ENCODE measurements at places on chromosomes 13 and 19.

- no peak for DNase-seq
Observed at GRCh38 chr13:109389892-109390345, 396.5 kb downstream of the IRS2 start.

DNA sequence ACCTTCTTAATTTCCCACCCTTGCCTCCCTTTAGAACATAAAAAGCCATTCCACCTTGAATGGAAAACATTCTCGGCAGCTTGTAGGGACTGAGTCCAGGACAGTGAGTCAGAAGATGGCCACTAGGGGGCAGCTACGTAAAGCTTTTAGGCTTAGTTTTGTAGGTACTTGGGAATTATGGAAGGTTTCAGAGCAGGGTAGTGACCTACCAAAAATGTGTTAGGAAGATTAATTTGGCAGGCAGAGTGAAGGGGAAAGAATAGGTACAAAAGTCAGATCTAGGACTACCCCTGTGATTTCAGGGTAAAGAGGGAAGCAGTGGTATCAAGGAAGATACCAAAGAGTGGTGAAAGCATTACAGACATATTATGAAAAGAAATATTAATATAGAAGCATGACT, 198.4 kb downstream of the NDFIP2 start:
- peak; percentile 72 for DNase-seq

DNA sequence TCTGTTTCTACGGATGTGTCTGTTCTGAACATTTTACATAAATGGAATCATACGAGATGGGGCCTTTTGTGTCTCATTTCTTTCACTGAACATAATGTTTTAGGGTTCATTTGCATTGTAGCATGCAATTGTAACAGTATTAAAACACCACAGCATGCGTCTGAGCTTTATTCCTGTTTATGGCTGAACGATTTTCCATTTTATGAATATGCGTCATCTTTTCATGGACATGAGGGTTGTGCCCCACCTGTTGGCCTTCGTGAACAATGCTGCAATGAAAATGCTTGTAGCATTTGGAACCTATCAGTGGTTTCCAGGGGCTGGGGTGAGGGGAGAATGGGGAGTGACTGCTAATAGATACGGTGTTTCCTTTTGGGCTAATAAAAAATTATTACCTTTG, 5.1 kb downstream of the OR10H1 start:
- DNase-seq: no peak

DNA sequence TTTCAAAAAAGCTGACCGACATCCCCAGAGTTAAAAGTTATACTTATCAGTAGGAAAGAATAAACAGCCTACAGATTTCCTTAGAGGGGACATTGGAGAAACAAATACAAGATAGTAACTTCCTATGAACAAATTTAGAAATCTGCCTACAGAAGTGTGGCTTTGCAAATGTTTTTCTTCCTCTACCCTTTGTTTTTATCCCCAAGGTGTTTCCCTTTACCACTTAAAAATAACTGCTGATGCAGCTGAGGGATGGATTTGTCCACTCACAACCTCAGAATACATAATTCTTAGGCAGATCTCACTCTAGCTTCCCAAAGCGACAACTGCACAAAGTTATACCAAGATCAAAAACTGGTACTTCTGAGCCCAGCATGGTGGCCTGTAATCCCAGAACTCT, 20.9 kb downstream of the MED4 start:
- no peak for DNase-seq

DNA sequence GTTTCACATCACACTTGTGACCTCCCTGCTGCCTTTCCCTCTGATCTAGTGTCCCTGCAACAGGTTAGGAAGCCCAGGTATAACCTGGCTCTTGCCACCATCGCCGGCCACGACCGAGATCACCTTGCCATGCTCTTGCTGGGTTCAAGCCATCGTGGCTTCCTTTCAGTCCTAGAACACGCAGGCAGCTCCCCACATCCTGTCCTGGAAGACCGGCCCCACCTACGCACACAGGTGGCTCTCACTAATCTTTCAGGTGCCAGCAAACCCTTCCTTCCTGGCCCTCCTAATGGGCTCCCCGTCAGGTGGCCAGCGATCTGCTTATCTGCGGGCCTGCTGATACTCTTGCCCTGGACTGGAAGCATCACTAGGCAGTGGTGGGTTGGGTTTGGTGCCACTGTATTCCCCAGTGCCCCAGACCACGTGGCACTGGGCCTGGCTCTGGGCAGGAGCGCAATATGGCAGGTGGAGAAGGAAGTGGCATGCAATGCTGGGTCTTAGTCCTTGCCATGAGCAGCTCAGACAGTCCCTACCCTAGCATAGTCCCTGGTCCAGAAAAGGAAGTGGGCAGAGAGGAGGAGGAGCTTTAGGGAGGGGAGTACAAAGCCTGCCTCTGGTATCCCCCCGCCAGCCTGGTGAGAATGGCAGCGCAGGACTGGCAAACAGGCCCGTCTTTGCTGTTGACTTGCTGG, 11.8 kb downstream of the PPP1R37 start:
- no peak for DNase-seq

- no peak for DNase-seq
Observed at GRCh38 chr19:43747557-43748204, 7.1 kb downstream of the SMG9 start.

- DNase-seq: no peak
Observed at GRCh38 chr19:11617180-11618062, 20.1 kb downstream of the ZNF627 start.

DNA sequence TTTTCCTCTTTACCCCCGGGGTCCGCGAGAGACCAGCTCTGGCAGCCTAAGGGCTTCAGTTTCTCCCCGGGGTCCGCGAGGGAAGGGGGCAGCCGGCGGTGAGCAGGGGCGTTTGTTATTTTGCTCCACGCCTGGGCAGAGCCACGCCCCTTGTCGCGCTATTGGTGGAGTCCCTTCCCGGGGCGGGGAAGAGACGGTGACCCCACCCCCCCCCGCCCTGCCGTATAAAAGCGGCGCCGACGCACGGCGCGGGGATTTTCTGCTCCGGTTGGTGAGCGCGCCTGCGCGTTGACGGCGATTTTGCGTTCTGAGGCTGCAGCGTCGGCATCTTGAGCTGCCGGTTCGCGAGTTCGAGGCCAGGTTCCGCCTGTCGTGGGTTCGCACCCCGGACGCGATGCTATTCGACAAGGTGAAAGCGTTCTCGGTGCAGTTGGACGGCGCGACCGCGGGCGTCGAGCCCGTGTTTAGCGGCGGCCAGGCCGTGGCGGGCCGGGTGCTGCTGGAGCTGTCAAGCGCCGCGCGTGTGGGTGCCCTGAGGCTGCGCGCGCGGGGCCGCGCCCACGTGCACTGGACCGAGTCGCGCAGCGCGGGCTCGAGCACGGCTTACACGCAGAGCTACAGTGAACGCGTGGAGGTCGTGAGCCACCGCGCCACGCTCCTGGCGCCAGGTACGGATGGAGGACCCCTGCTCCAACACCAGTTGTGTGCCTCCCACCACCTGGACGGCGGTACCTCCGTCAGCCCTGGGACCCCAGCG, at the start of gene ARRDC2:
ARRDC2 (plus strand) TSS at position 254 of the 757 bp plus-strand sequence; CDS start at position 395, 141 bp downstream.
- DNase-seq: no peak

- DNase-seq: peak; percentile 80
Observed at GRCh38 chr13:26872525-26873385, 112.2 kb upstream of the GPR12 start.

- DNase-seq: no peak
Observed at GRCh38 chr19:42068361-42068755, 1.6 kb downstream of the GRIK5 start.

DNA sequence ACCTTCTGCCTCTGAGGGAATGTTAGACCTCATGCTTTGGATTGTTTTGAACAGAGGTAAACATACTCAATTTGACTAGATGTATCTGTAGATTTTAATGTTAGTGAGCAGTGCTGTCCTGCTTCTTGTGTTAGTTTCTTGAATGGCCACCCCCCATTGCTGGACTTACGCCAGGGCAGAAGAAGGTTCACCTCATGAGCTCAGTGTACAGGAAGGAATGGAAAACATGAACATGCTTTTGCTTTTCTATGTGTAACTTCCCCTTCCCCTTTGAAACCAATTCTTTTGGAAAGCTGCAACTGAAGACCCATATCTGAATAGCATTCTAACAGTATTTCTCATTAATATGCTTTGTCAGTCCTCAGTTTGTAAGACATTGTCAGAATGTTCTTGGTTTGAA, 32.3 kb downstream of the WASF3 start:
- no peak for DNase-seq

- DNase-seq: peak; percentile 32
Observed at GRCh38 chr13:108342369-108343289, 73.1 kb downstream of the TNFSF13B start.

GRCh38 chr19:2974342-2975041, 2.9 kb upstream of the TLE6 start:
- DNase-seq: no peak

DNA sequence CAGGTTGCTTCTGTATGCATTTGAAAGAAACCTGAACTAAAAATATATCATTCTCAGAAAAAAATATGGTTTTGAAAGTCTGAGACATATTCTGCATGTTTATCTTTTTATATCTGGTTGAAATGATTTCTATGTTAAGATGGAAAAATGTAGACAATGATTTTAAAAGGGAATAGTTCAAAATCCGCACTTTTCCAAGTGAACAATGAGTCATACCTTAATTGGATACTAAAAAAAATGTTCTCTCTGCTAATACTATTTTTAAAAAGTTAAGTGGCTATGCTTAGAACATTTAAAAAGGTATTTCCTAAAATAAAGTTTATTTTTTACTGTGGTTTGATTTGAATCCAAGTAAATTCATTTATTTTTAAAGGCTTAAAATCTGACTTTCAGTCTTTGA, 801.4 kb downstream of the SLITRK6 start:
- DNase-seq: no peak

- peak; percentile 21 for DNase-seq
Observed at GRCh38 chr13:45473627-45474026, 8.9 kb downstream of the COG3 start.

DNA sequence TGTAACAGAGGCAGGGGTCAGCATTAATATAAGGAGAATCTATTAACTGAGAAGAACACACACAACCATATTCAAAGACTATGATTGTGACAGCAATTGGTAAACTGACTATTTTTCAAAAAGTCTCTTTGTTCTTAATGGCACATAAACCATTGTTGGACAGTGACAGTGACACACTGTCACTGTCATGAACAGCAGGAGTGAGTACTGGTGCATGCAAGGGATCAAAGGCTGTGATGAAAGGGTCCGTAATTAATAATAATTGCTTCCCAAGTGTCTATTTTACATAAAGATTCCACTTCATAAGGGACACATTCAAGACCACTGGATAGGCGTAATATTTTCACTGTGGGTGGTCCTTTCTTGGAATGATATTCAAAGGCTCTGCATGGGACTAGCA, 50.7 kb downstream of the LHFPL6 start:
- DNase-seq: no peak

GRCh38 chr13:26029581-26030136, 22.2 kb downstream of the SHISA2 start:
- DNase-seq: no peak

DNA sequence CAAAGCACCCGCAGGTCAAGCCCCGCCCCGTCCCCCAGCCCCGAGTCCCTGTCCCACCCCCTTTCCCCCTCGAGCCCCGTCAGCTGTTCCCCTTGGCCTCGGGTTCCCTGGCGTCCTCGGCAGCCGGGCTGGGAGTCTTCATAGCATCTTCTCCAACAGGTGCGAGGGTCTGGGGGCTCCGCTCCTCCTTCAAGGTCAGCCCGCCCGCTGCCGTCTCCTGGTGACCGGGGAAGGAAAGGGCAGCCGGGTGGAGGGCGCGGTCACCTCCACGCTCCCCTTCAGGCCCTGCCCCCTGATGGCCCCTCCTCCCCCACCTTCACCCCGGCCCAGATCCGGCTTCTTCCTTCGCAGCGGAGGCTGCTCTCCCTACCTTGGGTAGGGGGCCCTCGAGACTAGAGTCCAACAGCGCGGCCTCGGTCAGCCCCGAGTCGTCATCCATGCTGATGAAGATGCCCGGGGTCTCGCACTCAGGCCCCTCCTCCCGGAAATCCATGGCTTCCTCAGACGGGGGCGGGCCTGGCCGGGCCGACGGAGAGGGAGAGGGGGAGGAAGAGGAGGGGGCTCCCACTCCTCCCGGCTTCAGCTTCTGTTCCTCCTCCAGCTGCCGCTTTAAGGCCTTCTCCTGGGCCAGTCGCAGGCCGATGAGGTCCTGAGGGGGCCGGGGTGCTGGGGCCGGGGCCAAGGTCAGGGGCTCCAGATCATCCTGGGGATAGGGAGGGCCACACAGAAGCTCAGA, 541 bp upstream of the RSPH6A start:
- no peak for DNase-seq

DNA sequence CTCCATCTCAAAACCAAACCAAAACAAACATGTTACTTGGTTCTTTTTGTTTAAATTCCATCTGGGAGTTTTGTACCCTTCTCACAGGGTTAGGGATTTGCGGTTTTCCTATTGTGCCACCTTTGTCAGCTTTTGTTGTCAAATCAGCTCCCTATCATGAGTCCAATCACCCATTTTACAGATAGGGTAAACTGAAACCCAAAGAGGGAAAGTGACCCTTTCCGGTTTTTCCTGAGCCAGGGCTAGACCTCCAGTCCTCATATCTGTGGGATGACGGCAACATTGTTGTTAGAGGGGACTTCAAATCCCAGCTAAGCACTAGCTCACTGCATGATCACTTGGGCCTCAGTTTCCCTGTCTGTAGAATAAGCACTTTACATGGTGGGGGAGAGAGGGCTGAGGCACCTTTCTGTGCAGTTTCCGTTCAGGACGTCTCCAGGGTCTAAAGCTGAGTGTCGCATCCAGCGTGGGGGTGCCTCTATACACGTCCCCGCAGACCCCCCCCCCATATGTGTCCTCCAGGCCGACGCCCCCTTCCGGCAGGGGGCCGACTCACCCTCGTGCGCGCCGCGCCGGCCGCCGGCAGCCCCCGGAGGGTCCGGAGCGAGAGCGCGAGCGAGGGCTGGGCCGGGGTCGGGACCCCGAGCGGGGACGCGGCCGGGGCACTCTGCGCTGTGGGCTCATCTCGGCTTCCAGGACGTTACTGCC, 3.9 kb downstream of the CCDC194 start:
- DNase-seq: no peak

DNA sequence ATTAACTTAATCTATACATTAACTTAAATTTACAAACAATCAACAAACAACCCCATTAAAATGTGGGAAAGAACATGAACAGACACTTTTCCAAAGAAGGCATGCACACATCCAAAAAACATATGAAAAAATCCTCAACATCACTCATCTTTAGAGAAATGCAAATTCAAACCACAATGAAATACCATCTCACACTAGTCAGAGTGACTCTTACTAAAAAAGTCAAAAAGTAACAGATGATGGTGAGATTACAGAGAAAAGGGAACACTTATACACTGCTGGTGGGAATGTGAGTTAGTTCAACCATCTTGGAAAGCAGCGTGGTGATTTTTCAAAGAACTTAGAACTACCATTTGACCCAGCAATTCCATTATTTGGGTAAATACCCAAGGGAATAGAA, 759.2 kb upstream of the SLITRK1 start:
- DNase-seq: no peak

DNA sequence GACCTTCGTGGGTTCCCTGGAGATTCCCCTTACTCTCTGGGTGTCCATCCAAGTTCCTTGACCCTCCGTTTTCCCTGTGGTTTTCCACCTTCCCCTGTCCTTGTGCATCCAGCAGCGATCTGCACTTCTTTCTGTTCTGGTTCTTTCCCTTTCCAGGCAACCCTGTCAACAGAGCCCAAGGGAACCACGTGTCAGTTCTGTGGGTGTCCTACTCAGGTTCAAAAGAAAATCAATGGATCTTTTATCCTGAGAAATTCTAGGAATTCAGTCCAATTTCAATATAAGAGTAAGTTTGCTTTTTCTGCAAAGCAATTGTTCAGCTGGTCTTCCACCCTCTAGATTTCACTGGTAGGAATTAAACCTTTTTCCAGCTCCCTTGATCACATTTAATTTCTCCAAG, 1394.8 kb upstream of the SLC10A2 start:
- no peak for DNase-seq
